ENCODE measurements at places on chromosomes 12 and 14.

GRCh38 chr12:120337730-120338129 lies 10.2 kb upstream of the PLA2G1B start:
- DNase-seq, result no peak

DNA sequence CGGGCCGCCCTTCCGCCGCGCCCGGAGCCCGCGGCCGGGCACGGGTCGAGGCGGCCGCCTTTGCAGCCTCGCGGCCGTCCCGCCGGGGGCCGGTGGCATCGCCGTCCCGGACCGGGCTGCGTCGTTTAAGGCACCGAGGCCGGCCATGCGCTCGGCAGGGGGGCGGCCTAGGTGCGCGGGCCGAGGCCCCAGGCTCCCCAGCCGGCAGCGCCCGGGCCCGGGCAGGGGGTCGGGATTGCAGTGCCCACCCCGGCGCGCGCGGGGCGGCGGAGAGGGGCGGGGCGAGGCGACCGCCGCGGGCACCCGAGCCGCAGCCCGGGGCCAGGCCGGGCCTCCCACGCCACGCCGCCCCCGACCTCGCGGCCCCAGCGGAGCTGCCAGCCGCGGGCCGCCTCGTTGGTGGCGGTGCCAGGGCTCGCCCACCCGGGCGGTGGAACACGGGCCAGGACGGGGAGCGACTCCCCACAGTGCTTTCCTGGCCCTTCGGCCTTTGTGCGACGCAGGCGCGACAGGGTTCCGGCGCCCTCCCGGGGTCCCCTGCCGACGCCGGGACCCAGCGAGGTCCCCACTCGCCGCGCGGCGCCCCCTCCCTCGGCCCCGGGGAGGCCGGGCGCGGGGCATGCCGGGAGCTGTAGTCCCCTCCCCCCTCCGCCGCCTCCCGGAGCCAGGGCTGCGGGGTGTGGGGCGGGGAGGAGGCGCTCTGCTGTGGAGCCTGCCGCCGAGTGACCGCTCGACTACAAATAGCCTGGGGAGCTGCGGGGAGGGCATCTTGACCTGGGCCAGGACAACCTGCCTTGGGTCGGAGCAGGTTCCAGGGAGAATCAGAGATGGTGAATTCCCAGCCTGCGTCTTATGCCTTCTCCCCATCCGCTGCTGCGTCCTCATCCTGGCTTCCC lies 769 bp downstream of the FKBP4 start:
- DNase-seq, result peak; percentile 96

- DNase-seq, result peak; percentile 64
These were observed 56.5 kb downstream of the GTF2A1 start for GRCh38 chr14:81164167-81164774.

GRCh38 chr12:52686756-52687487 lies 6.7 kb upstream of the KRT1 start:
- no peak for DNase-seq

- DNase-seq, result peak; percentile 6
These were observed 28.6 kb upstream of the CEBPE start for GRCh38 chr14:23147676-23148075.

DNA sequence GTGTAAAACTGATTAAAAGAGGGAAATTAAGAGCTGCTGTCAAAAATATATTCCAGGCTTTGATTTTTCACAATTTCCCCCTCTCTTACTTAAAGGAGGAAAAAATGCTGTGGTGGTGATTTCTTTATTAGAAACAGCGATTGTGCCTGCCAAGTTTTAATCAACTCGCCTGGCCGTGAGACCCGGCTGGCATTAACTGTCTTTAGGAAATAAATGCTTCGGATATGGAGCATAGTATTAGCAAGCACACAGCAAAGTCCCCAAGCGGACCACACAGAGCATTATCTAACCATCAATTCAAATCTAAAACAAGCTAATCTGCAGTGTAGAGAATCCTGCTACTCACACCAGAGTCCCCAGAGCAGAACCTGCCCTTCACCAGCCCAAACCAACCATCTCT lies 457.1 kb downstream of the TMEM132D start:
- DNase-seq, result no peak

DNA sequence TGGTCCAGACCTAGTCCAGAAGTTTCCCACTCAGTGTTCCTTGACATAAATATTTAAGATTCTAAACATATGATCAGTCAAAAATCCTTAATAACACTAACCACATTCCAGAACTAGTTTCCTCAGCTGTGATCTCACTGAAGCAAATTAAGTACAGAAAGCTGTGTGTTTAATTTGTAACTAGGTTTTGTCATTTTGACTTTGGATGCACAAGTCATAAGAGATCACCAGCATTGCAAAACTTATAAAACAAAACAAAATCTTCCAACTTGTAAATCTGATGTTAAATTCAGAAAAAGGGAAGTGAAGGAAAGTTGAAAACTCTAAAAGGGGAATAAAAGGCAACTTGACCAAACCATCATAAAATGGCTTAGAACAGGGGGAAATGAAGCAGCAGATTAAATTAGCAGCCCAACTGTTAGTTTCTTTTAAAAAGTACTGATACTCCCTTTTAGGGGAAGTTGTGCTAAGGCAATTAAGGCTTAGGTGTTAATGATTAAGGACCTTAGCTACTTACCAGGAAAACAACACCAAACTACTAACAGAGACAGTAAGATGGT lies 56.6 kb downstream of the SH2B3 start:
- no peak for DNase-seq

GRCh38 chr12:21528953-21529352 lies 2.9 kb downstream of the SPX start:
- DNase-seq, result no peak

- DNase-seq, result no peak
These were observed 50.6 kb downstream of the ATP23 start for GRCh38 chr12:57992001-57992400.

DNA sequence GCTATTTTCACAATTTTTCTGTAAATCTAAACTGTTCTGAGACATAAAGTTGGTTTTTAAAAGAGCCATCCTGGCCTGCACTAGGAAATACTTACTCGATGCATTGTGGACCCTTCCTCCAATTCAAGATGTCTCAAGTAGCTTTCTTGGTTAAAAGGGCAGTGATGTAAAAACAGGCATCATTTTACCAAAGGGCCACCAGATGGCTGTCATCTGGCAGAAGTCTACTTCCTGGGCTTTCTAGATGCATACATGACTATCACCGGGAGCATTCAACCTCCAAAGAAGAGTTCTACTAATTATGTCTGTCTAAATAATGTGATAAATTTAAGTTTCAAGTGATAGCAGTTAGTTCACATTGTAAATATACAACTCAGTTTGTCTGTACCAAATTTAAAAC lies 96.8 kb upstream of the FRMD6 start:
- DNase-seq, result no peak

DNA sequence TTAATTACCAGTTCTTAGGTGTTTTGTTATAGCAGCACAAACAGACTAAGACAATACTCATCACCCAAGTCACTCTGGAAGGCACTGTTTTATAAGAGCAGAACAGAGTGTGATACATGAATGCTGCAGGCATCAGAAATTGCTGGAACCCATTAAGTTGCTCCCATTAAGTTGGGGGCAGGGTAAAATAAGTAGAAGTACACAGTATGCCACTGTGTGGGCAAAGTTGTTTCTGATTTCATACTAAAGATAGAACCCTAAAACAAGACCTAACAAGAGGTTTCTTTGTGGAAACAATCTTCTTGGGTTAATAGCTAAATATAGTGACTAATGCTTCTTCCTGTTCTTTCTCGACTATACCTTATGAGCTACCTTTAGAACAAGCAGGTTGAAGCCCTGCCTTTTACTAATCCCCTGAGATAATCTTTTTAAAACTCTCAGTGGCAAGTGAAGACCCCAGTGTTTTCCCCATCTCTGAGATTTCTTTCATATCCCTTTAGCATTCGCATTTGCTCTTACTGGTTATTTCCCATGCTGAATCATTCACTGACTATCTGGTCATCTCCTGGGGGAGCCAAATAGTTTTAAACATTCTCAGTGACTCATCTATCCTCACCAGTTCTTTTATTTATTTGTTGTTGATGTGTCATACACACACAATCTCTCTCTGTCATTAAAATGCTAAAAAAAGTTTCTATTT lies 52.3 kb downstream of the SOCS2 start:
- DNase-seq, result no peak

GRCh38 chr12:58583940-58584339 lies 336.4 kb downstream of the LRIG3 start:
- no peak for DNase-seq

DNA sequence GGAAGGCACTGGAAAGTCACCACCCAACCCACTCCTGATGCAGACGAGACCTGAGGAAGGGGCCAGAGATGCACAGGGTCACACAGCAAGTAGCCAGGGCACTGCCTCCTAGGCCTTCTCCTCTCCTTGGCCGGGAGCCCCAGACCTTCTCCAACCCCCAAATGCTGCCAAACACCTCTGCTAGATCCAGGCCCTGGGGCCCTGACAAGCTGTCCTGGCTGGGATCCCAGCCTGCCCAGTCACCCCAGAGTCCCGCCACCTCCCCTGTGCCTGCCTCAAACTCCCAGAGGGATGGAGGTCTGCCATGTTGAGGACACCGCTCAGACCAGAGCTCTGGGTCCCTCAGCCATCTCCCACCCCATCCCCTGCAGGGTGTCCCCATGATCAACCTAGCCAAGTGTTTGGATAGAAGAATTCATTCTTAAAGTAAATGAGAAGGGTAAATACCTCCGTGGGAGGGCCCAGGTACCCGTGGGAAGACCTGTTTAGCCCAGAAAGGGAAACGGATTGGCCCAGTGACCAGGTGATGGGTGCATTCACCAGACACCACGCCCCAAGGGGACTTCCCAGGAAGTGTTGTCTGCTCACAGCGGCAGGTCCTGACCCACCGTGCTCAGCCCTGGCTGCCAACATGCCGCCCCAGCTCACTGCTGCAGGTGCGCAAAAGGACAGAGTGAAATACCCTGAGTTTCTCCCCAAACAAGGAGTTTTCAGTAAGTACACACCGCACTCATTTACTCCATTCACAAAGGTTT lies 4.6 kb upstream of the DIO3 start:
- no peak for DNase-seq

- DNase-seq, result no peak
These were observed 16.6 kb downstream of the ALKBH1 start for GRCh38 chr14:77691259-77691658.

DNA sequence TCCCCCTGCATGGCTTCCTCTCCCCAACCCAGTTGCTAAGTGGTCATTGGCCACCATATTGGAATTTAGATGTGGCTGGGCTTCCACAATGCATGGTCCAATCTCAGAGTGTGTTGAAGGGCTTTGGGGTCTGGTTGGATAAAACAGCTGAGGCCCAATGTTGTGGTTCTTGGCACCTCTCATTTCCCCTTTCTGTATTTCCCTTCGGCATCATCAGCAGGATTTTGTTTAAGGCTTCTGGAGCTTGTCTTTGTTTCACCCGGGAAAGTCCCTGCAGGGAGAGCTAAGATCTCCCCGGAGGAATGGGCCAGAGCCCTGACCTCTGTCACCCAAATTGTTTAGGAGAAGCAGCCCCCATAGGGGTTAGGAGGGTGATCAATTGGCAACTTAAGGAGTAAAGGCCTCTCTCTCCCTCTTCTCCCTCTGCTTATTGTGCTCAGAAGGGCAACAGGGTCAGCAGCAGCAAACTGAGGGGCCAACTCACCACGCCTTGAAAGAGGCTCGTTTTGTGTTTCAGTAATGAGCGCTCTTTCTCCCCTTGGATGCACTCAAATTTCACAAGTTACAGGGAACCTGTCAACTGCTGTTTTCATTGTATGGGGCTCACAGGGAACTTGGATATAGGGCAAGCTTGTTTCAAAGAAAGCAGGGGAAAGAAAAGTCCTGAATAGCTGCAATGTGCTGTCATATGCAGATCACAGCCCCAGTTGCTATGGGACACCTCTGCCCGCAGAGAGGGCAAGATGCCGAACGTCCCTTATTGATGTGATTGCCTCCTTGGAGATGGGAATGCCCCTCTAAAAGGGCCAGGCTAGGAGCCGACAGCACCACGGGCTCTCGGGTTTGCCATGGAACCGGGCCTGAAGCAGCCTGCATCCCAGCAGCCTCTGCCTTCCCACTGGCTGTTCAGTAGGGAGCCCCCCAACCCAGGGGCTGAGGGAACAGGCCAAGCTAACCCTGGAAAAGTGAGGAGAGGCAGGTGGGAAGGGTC lies 223.7 kb downstream of the ZFP36L1 start:
- no peak for DNase-seq

- peak; percentile 81 for DNase-seq
These were observed at the start of gene TBX5 for GRCh38 chr12:114405519-114406271. TBX5 (minus strand) TSS chr12:114406144; CDS start chr12:114403898, 2,246 bp downstream.

- no peak for DNase-seq
These were observed 31.5 kb upstream of the BHLHE41 start for GRCh38 chr12:26156201-26156871.

GRCh38 chr14:48536318-48536717 lies 860.9 kb upstream of the MDGA2 start:
- peak; percentile 30 for DNase-seq

GRCh38 chr14:76777721-76778120 lies 16.5 kb downstream of the VASH1 start:
- peak; percentile 57 for DNase-seq

GRCh38 chr12:110197003-110197402 lies 72.8 kb downstream of the IFT81 start:
- no peak for DNase-seq

GRCh38 chr14:75432411-75432810 lies 4.6 kb downstream of the JDP2 start:
- no peak for DNase-seq

DNA sequence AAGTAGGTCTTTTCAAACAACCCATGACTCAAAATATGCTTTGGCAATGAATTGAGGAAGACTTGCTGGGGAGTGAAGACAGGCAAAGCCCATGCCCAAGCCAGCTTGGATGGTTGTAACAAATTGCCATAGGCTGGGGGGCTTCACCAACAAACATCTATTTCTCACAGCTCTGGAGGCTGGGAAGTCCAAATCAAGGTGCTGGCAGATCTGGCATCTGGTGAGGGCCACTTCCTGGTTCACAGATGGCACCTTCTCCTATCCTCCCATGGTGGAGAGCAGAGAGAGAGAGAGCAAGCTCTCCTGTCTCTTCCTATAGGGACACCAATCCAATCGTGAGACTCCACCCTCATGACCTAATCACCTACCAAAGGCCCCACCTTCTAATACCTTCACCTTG lies 11.3 kb downstream of the DNAH10 start:
- DNase-seq, result no peak

- no peak for DNase-seq
These were observed 4.4 kb downstream of the C12orf54 start for GRCh38 chr12:48486679-48487078.

- DNase-seq, result peak; percentile 26
These were observed 81.1 kb upstream of the DIO3 start for GRCh38 chr14:101480022-101480746.

DNA sequence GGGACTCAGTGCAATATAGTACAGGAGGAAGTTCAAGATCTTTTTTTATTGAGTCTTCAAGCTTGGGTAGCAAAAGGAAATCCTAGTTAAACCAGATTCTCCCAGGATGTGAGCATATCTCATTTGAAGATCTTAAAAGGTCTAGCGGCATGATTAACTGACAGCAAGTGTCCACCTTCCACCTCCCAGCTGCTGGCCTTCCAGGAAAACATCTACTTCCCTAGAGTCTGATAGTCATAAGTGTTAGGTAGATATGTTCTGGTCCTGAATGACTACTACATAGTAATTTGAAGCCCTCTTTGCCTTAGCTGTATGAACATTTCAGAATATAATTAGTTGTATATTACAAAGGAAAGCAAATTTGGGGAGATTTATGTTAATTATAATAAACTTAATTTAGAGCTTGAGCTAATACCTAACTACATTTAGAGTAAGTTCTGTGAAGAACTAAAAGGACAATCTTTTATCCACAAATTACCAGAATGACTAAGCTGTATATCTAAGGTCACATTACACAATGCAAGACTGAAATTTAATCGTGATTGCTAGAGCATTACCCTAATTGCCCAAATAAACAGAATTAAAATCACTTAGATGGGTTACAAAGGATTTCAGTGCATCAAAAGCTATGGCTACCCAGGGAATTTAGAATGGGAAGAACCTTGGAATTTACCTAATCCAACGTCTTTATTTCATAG lies 9.9 kb downstream of the LGR5 start:
- no peak for DNase-seq

- DNase-seq, result peak; percentile 84
These were observed 9.7 kb downstream of the NCOR2 start for GRCh38 chr12:124557518-124558223.

All from H7 (cell line).